ENCODE measurements at places on chromosomes 2 and 18. TPM values are rescaled to one million over a fixed set of nuclear protein-coding genes. Genes with fewer than 3 reads are reported as not detected.
A peak's percentile ranks its signal among the peaks of the same experiment; 100 is the strongest.

FOXI3 gene
- total RNA-seq, result not detected

TMEM182 gene
- total RNA-seq, result 4.1 TPM

ITGA4 gene
- total RNA-seq, result 96.5 TPM

ESPNL gene
- 0.07 TPM for total RNA-seq

LDLRAD4 gene
- total RNA-seq, result 32.7 TPM

CENPO gene
- 46.4 TPM for total RNA-seq

BOLA3 gene
- 91.2 TPM for total RNA-seq

USP34 gene
- total RNA-seq, result 89.3 TPM

- DNase-seq, result no peak
Measured at GRCh38 chr2:6933911-6934310, 16.7 kb downstream of the RNF144A start.

- no peak for DNase-seq
Measured at GRCh38 chr2:240589850-240590525, 3.5 kb downstream of the CAPN10 start.

GRCh38 chr2:189798312-189799029 lies 14.2 kb downstream of the PMS1 start:
- no peak for DNase-seq

DNA sequence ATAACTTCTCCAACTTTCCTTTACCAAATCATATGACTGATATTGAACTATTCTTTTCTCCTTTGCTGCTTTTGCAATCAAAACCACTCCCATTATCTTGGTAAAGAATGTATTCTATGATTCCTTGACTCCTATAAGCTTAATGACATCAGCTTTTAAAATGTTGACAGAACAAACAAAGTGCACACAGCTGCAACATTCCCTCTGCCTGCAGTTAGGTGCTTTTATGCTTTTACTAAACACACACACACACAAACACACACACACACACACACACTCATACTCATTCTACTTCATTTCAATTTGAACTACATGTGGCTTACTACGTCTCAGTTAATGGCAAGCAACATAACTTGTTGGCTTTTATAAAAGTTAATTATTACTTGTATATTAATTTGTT lies 946.6 kb downstream of the DPP10 start:
- no peak for DNase-seq

GRCh38 chr2:46325182-46325928 lies 28.1 kb downstream of the EPAS1 start:
- DNase-seq, result no peak

DNA sequence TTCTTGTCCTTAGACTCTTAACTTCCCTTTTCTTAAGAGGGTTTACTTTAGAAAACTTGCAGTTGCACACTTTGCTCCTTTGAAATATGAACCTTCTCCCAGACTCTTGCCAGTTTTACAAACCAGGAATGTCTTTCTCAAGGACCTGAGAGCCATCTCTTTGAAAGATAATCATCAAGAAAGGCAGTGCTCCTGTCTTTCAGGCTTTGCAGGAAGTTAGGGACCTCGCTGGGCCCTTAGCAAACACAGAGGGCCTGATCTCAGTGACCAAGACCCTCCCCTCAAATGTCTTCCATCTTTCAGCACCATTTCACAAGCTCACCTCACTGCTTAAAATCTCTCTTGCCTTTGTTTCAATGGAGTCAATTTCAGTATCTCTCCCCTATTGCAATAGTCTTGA lies 32.0 kb upstream of the NYAP2 start:
- DNase-seq, result no peak

DNA sequence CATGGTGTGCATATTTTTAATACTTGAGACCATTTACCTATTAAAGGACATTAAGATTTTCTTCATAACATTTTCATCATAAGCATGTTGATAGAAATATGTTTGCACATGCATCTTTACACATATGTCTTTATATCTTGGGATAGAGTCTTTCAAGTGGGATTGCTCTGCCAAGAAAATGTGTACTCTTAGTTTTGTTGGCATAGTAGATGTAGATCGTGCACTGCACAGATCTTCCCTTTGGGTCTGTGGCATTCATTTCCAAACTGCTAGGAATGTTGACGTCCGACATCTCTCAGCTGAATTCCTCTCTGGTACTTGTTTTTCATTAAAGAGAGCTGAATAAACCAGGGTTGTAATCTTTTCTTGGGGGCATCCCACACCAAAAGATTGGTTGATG lies 183.2 kb upstream of the RPRM start:
- no peak for DNase-seq

- DNase-seq, result no peak
Measured at GRCh38 chr2:88852753-88853402, 161.4 kb downstream of the RPIA start.

GRCh38 chr2:240898108-240898730 lies 2.3 kb upstream of the MAB21L4 start:
- no peak for DNase-seq

DNA sequence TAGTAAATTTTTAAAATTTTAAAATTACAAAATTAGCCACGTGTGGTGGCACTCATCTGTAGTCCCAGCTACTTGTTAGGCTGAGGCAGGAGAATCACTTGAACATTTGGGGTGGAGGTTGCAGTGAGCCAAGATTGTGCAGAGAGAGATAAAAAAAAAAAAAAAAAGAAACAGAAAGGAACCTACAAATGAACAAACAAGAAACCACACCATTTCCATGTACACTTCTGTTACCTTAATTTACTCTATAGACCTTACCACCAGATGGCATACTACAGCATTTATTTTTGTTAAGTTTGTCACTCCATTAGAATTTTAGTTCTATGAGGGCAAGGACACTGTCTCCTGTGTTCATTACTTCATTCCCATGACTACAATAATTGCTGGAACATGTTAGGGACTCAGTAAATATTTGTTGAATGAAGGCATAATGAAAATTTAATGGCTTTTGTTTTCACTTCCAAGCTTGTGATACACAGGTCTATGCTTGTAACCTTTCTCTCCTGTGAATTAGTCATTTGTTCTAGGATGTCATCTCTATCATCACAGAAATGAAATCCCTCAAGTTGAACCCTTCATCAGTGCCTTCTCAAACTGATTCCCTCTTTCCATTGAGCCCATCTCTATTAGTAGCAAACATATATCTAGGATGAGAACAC lies 76.0 kb downstream of the ARHGAP15 start:
- DNase-seq, result no peak

- DNase-seq, result no peak
Measured at GRCh38 chr2:152246686-152247336, 71.2 kb upstream of the STAM2 start.

- DNase-seq, result no peak
Measured at GRCh38 chr2:239283961-239284795, 116.6 kb downstream of the HDAC4 start.

- DNase-seq, result no peak
Measured at GRCh38 chr2:240503375-240503774, 54.4 kb downstream of the ANKMY1 start.

- DNase-seq, result no peak
Measured at GRCh38 chr2:164061129-164061746, 325.4 kb upstream of the FIGN start.

- DNase-seq, result no peak
Measured at GRCh38 chr18:11811009-11811408, 40.2 kb upstream of the CHMP1B start.

GRCh38 chr2:30230497-30231211 lies 680 bp upstream of the LBH start:
- no peak for DNase-seq

GRCh38 chr18:24659827-24660720 lies 199.6 kb downstream of the HRH4 start:
- peak; percentile 19 for DNase-seq

- DNase-seq, result no peak
Measured at GRCh38 chr18:27185025-27185763, at the start of gene CHST9. Gene CHST9 (minus strand): TSS chr18:27185308. CDS start chr18:27142809, 42,499 bp downstream.

- DNase-seq, result no peak
Measured at GRCh38 chr2:65790676-65790935, 358.2 kb upstream of the SPRED2 start.

- no peak for DNase-seq
Measured at GRCh38 chr2:149042881-149043280, 4.4 kb downstream of the LYPD6B start.

GRCh38 chr2:19568809-19569208 lies 210.4 kb upstream of the OSR1 start:
- DNase-seq, result no peak

- no peak for DNase-seq
Measured at GRCh38 chr2:119697290-119698020, 18.5 kb downstream of the TMEM177 start.
